HCEC 1CT (cell line): ENCODE measurements at places on chromosomes 7 and 10.

DNA sequence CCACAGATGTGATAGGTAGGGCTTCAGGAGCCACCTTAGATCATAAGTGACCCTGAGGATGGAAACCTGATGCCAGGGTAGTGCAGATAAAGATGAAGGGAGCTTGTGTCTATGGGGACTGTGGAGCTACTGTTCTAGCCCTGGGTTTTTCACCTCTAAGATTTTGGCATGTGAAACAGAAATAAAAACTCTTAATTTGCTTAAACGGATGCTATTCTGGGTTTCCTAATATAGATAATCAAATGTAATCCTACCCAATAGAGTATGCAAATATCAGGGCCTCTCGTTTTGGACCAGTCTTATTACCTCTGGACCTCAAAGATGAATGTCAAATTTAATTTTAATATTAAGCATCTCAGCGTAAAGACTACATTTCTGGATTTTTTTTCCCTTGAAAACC lies 49.3 kb downstream of the ABCB4 start:
- DNase-seq: no peak

GRCh38 chr7:55299273-55299967 lies 65.7 kb upstream of the LANCL2 start:
- DNase-seq: no peak

DNA sequence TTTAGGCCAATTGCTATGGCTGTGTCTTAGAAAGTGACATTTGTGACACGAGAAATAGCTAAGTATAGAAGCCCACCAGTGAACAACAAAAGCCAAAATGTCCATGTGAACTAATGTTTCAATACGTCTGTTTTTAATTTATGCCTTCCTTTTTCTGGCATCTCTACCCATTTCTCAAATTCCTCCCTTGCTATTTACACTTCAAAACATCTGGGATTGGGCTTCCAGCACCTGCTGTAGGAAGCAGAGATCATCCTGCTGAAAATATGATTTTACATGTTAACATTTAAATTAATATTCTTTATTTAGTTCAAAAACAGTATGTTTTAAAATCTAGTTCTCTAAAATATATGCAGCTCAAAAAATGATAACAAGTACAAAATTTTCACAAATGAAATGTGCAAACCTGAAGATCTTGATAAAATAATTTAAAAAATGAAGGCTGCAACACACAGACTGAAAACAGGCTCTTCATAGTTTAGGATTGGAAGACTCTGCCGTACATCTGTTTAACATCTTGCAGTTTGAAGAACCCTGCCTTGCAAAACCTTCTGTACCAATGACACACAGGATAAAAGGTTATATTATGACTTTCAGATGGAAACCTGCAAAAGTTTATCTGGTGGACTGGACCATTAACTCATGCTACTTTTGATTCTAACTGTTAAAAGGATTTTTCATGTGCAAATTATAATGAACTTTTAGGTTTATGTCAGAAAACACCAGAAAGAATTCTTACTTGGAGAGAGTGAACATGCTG lies 408.4 kb downstream of the SUGCT start:
- no peak for DNase-seq

DNA sequence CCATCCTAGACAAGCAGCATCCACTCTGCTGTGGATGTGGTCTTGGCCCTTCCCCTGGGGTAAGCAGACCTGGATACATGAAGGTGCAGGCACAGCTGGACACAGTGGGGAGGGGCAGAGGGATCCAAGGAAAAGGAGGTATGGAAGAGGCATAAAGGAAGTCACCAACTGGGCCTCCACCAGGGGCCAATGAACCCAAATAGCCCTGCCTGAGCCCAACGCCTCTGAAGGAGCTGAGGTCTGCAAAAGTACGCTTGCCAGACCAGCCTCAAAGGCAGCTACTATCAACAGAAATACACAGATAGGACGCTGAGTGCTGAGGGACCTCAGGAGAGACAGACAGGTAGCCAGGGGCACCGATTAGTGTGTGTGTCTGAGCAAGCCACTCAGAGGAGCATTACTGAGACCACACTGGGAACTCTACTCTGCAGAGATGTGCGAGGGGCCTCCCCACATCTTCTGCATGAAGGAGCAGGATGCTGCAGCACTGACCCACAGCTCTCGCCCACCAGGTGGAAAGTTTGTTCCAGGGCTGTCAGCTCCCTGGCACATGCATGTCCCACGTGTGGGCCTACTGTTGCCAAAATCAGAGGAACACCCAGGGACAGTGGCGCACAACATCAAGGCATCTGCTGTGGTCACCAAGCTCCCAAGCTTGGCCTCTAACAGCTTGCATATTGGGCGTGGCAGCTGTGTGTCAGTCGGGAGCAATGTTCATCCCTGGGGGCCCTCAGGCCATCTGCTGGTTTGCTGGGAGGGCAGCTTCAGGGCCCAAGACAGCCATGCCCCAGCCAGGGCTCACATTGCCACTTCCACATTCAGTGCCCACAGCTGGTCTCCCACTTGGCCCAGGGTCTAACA lies 40.0 kb downstream of the MKI67 start:
- DNase-seq: no peak

DNA sequence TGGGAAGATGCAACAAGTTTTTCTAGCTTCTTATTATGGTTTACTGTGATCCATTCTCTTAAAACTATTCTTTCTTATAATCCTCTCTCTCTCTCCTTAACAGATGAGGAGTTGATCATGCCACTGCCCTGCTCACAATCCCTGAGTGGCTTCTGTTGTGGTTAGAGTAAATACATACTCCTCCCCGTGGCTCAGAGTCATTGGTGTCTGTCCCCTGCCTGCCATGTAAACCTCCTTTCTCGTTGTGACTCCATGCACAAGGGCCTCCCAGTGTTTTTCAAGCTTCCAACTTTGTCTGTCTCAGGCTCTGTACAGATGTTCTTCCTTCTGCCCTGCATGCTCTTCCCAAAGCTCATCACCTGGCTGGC lies 20.4 kb downstream of the CCNY start:
- no peak for DNase-seq

- DNase-seq: no peak
These were observed 5.2 kb downstream of the MRPS24 start for GRCh38 chr7:43864126-43864525.

DNA sequence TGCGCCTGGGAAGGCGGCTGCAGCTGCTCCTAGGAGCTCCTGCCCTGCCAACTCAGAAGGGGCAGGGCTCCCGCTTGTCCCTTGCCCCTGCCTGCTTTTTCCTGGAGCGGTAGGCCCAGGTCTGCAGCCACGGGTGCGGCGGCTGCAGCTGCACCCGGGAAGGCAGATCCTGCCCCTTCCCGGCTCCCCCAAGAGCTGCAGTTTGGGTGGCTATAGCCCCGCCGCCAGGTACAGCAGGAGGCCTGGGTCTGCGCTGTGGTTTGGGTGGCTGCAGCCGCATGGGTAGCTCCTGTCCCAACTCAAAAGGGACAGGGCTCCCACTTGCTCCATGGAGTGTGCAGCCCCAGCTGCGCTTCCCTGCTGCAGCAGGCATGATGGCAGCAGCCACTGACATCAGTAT lies 6.5 kb upstream of the AUTS2 start:
- DNase-seq: no peak

- DNase-seq: no peak
These were observed 191.9 kb upstream of the LYZL2 start for GRCh38 chr10:30821261-30821993.

DNA sequence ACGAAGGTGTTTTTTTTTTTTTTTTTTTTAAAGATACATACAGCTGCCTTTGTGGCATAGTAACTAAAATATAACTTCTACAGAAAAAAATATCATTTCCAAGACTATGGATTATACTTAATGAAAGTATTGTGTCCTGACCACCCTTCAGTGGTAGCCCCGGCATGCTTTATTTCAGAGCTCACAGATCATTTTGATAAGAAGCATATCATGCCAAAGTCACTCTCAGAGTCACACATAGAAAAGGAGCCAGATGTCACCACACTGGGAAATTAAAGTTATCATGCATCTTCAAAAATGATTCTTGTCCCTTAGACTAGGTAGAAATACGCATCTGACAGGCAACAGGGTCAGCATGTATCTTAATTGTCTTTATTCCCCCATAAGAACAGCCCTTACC lies 3.0 kb downstream of the ADARB2 start:
- no peak for DNase-seq

DNA sequence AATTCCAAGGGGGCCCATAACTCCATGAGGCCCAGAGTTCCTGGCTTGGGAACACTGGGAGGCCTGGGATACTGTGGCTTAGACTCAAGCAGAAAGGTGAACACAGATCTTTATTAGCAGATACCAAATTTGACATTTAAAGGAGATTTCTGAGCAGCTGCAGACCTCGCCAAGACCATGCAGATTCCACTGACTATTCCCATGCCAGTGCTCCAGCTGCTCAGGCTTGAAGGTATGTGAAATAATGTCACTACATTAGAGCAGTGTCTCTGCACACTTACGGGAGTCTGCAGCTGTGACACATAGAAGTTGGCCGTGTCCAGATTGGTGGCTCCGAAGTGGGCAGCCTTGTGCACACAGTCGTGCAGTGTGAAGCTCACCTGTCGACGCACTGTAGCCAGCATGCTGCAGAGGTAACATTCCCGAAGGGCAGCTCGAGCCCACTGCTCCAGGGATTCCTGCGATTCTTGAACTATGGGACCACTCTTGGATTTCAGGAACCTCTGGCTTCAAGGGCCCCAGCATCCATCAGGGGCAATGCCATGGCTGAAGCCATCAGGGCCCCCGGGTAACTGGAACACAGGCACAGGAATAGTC lies 46.1 kb downstream of the SEPTIN7 start:
- no peak for DNase-seq

GRCh38 chr7:35450456-35451214 lies 196.7 kb upstream of the TBX20 start:
- no peak for DNase-seq

- no peak for DNase-seq
These were observed 54.8 kb downstream of the PPP1R17 start for GRCh38 chr7:31741852-31742251.

GRCh38 chr10:34728361-34728760 lies 86.7 kb downstream of the PARD3 start:
- DNase-seq: no peak

GRCh38 chr7:24455813-24456525 lies 117.3 kb upstream of the PALS2 start:
- no peak for DNase-seq
